ENCODE measurements at places on chromosomes 12 and 14.

DNA sequence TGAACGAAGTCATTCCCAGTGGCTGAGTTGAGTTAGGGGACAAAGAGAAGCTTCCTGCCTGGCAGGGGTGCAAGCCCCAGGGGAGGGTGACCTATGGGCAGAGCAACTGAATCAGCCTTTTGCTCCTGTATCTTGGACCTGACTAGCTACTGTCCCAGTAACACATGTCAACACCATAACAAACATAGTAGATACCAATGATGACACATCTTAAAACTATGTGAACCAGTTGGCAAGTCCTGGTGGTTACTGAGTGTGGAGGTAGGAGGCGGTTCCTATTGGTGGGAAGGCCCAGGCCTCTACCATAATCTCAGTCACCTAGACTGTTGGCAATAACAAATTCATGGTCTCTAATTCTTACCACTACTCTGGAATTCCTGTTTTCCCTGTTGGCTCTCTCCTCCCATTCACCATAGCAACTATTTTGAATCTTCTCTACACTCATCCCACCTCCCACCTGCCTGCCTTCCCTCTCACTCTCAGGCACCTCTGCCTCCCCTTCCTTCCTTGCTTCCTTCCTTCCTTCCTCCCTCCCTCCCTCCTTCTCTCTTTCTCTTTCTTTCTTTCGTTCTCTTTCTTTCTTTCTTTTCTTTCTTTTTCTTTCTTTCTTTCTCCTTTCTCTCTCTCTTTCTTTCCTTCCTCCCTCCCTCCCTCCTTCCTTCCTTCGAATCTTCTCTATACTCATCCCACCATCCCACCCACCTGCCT is 8.1 kb upstream of the P2RX7 start:
- no peak for DNase-seq
- peaks cover 3% of the 10 kb centered on the region for H3K36me3 ChIP-seq
- H3K4me1 ChIP-seq = peaks cover 40% of the 10 kb centered on the region
- H3K4me3 ChIP-seq = no peak overlapping the region
- peak overlapping the region; percentile 24 for H3K27ac ChIP-seq
- H3K27me3 ChIP-seq = peaks cover 2% of the 10 kb centered on the region

GRCh38 chr12:112328456-112329124 is 53.6 kb downstream of the HECTD4 start:
- peaks cover 7% of the 10 kb centered on the region for H3K4me1 ChIP-seq
- DNase-seq = no peak
- no peak overlapping the region for H3K4me3 ChIP-seq
- H3K27me3 ChIP-seq = no peaks in the 10 kb centered on the region
- no peaks in the 10 kb centered on the region for H3K36me3 ChIP-seq

- no peak overlapping the region for H3K27ac ChIP-seq
- H3K27me3 ChIP-seq = peaks cover 10% of the 10 kb centered on the region
- H3K4me3 ChIP-seq = no peak overlapping the region
- H3K36me3 ChIP-seq = no peaks in the 10 kb centered on the region
- H3K4me1 ChIP-seq = peaks cover 3% of the 10 kb centered on the region
- DNase-seq = no peak
Measured at GRCh38 chr12:49970658-49971057, 2.1 kb upstream of the AQP6 start.

GRCh38 chr14:21215879-21216251 is 53.4 kb downstream of the HNRNPC start:
- no peak for DNase-seq
- H3K27me3 ChIP-seq = no peaks in the 10 kb centered on the region
- H3K4me1 ChIP-seq = peaks cover 65% of the 10 kb centered on the region
- H3K27ac ChIP-seq = peak overlapping the region; percentile 82

DNA sequence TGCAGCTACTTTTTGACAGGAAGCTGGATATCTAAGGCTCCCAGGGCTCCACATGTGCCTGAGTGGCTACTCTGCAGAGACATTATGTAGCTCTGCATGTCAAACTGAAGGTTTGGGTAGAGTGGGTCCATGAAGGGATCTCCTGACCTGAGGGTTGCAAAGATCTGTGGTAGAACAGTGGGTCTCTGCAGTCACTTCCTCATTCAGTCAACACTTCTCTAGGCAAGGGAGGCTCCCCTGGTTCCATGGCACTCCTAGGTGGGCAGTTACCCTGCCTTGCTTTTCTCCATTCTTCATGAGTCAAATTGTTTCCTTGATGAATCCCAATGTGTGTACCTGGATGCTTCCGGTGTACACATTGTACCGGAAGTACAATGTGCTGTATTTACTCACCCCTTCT is 57.4 kb downstream of the CMAS start:
- H3K4me1 ChIP-seq = no peaks in the 10 kb centered on the region
- H3K36me3 ChIP-seq = no peaks in the 10 kb centered on the region
- no peak for DNase-seq
- peaks cover 4% of the 10 kb centered on the region for H3K27me3 ChIP-seq
- H3K4me3 ChIP-seq = no peak overlapping the region
- H3K27ac ChIP-seq = no peak overlapping the region

Measured in natural killer cell treated with Interleukin-12 subunit alpha and Interleukin-12 subunit beta and Interleukin-15 and Interleukin-18, amount 100 ng/mL, for 72 hours (primary cell).